Left renal pelvis (tissue), 4 donors: ENCODE measurements at places on chromosomes 4 and X.

DNA sequence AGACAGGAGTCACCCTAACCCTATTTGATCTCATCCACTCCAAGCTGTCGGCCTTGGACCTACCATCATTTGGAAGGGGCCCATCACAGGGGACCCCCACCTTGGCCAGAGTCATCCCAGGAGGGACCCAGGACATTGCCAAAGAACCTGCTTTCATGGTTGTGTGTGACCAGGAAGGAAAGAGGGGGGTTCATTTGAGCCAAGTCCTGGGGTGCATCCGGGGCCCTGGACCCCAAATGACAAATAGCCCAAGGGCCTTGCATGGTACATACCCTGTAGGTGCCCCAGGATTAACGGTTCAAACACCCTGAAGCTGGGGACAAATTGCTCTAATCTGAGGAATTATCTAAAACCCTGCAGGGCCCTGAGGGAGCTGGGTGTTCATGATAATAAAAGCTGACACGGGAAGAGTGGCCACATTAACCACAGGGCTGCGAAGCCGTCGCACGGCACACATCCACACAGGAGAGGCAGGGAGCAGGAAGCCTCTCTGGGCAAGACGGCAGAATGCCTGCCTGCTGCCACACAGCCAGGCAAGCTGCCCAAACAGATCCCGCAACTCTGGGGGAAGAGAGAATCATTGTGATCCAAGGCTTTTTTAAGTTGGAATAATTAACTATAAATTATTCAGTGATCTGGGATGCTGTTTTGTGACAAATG is 28.2 kb upstream of the PPP2R2C start:
- DNase-seq = no peak

DNA sequence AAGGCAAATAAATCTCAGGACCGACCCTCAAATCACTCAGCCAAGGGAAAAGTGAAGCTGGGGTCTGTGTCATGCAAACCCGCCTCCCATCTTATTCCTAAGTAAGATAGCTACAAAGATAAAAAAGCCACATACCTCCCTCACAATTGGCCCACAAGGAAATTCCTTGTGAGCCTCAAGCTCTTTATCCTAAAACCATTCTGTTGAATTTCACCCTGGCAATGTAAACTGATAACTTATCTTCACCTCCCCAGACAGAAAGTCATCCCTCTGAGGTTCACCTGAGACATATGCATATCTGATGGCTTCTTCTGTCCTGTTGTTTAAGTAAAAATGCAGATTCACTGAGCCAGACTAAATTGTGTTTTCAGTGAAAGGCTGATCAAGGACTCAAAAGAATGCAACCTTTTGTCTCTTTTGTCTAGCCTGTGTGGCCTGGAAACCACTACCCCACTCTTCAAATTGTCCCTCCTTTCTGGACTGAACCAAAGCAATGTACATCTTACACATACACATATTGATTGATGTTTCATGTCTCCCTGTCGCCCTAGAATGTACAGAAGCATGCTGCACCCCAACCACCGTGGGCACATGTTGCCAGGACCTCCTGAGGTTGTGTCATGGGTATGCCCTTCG is 91.3 kb downstream of the MFAP3L start:
- DNase-seq = no peak

DNA sequence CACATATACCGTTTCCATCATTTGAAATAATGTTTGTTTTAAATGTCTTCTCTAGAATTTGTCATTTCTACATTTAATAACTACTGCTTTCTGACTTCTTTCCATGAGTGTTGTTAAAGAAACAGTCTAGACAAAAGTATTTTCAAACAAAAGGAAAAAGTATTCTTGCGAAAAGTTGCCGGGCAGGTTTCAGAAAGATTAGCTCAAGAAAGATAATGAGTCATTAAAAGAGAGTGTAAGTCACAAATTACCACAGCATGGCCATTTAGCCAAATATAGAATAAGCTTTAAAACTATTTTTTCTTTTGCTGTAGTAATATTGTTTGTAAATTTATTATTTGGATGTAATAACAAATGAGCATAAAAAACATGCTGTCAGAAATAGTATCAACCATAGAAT is 493.0 kb downstream of the TLL1 start:
- DNase-seq = no peak

DNA sequence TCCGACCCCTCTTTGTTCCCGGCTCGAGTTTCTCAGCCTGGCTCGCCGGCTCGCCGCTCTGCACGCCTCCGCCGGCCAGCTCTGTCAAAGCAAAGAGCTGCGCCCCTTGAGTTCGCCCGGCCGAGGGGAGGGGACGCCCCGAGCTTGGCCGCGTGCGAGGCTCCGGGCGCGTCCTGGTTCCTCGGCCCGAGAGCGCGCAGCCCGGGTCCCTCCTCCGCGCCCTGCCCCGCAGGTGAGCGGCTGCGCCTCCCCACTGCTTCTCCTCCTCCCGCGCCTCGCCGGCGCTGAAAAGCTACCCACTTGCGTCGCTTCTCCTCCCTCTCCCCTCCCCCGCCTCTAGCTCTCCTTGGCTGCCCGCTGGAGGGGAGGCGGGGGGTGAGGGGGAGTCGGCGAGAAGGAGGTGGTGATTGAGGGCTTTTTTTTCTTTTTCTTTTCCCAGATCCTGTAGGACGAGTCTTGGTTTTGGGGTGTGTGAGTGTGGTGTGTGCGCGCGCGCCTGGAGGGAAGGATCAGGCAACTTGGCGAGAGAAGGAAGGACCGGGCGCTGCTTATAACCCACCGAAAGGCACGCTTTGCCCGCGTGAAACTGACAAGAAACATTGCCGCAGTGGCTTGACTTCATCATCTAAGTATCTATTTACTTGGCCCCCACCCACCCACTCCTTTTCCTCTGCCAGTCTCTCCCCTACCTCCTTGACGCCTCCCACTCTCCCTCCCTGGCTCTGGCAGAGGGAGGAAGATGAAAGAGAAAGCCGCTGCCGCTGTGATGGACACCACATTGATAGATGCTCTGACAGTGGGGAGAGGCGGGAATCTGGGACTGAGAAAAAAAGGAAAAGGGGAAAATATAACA is at the start of gene LEF1:
Gene LEF1 (minus strand): TSS at position 262 of the 853 bp plus-strand sequence. CDS start 1,165 bp downstream, outside the sequence.
- peak; percentile 76 for DNase-seq

GRCh38 chr4:148914301-148914700 is 472.1 kb upstream of the NR3C2 start:
- DNase-seq = no peak
